Activated naive CD4-positive, alpha-beta T cell treated with anti-CD3 and anti-CD28 coated beads, Interleukin-2, amount 10 ng/mL, durations not matched to agents 7 days and 5 days (primary cell): ENCODE measurements at places on chromosomes 5 and 9.

DNA sequence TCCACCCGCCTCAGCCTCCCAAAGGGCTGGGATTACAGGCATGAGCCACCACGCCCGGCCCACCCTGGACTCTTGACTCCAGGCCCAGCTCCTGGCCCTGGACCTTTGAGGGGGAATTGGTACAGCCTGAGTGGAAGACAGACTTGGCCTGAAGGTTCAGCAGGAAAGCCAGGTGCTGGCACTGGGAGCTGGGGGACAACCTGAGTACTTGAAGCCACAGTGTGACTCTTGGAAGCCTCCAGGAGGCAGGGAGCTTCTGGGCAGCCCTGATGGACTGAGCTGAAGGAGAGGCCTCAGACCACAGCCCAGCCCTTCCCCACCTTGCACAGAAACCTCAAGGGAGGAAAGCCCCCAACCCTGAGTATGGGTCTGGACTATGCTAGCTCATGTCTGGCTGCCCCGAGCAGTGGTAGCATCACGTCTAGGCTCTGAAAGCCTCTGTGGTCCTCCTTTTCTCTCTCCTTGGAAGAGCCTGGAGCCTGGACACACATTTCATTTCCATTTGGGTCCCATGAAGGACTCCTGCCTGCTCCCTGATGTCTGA lies 54.1 kb downstream of the RASGEF1C start:
- H3K27me3 ChIP-seq, result peaks cover 6% of the 10 kb centered on the region
- H3K4me1 ChIP-seq, result no peaks in the 10 kb centered on the region
- H3K36me3 ChIP-seq, result no peaks in the 10 kb centered on the region
- peak; percentile 3 for DNase-seq

GRCh38 chr5:172458976-172459782 lies 4.9 kb upstream of the SH3PXD2B start:
- DNase-seq, result peak; percentile 9
- no peaks in the 10 kb centered on the region for H3K36me3 ChIP-seq
- no peak overlapping the region for H3K4me3 ChIP-seq
- H3K27me3 ChIP-seq, result peaks cover 31% of the 10 kb centered on the region
- H3K27ac ChIP-seq, result no peak overlapping the region

DNA sequence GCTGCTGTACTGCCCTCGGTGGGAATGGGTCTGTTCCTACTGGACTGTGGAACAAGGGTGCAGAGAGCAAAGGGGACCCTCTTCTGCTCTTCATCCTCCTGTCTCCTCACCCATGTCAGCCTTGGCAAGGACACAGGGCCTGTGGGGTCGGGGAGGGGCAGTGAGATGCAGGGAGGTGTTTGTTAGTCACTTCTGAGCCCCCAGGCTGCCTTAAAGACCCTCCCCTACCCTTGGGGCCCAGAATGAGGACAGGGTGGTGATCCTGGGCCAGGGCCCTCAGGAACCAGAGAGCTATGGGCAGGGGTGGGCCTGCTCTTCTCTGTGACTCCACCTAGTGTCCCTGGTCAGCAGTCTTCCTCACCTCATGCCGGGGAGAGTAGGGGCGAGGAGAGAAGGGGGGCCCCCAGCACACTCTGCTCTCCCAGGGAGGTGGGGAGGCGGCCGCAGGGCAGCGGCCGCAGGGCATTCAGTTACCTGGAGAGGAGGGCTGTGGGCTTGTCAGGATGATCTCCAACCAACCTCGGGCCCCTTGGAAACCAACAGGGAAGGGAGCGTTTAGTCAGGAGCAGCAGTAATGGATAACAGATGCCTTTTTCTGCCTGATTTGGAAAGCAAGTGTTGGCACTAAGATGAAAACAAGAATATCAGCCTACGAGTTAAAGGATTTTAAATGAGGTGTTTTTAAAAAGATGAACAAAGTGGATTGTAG lies 62.0 kb upstream of the GARNL3 start:
- no peaks in the 10 kb centered on the region for H3K36me3 ChIP-seq
- H3K4me1 ChIP-seq, result peaks cover 12% of the 10 kb centered on the region
- H3K27me3 ChIP-seq, result peaks cover 45% of the 10 kb centered on the region
- H3K27ac ChIP-seq, result no peak overlapping the region

GRCh38 chr5:2538169-2538568 lies 213.3 kb downstream of the IRX2 start:
- H3K4me1 ChIP-seq, result peaks cover 5% of the 10 kb centered on the region
- no peak overlapping the region for H3K27ac ChIP-seq
- no peaks in the 10 kb centered on the region for H3K36me3 ChIP-seq
- no peak overlapping the region for H3K4me3 ChIP-seq

- peaks cover 21% of the 10 kb centered on the region for H3K27me3 ChIP-seq
- H3K4me3 ChIP-seq, result no peak overlapping the region
- peak; percentile 87 for DNase-seq
- H3K27ac ChIP-seq, result no peak overlapping the region
- H3K36me3 ChIP-seq, result no peaks in the 10 kb centered on the region
- peaks cover 7% of the 10 kb centered on the region for H3K4me1 ChIP-seq
Measured at GRCh38 chr5:172716796-172717313, 54.1 kb downstream of the DUSP1 start.

DNA sequence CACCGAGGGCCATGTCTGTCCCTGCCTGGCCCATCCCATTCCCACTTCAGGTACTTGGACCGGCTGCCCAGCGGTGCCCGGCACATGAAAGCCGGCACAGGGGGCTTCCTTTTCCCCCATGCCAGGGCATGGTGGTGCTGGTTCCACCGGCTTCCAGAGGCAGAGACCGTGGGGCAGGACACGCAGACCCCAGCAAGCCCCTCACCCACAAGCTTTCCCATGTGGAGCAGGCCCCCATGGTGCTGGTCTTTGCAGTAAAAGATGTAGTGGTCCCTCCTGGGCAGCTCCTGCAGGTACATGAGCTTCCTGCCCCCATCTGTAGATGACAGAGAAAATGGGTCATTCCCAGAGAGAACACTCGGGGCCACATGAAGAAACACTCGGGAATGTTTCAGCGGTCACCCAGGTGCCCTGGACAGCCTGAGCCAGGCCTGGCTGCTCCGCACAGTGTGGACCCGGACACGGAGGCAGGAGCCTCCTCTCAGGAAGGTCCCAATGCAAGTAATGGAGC lies 2.0 kb downstream of the OBP2B start:
- no peaks in the 10 kb centered on the region for H3K4me1 ChIP-seq
- H3K27me3 ChIP-seq, result peaks cover 18% of the 10 kb centered on the region
- no peaks in the 10 kb centered on the region for H3K36me3 ChIP-seq
- no peak overlapping the region for H3K4me3 ChIP-seq

- H3K36me3 ChIP-seq, result no peaks in the 10 kb centered on the region
- DNase-seq, result no peak
- no peak overlapping the region for H3K4me3 ChIP-seq
- H3K27me3 ChIP-seq, result no peaks in the 10 kb centered on the region
Measured at GRCh38 chr9:73114958-73115357, 36.7 kb upstream of the ANXA1 start.

- peaks cover 3% of the 10 kb centered on the region for H3K4me1 ChIP-seq
- peaks cover 11% of the 10 kb centered on the region for H3K27me3 ChIP-seq
- no peak for DNase-seq
- no peak overlapping the region for H3K27ac ChIP-seq
- H3K36me3 ChIP-seq, result no peaks in the 10 kb centered on the region
Measured at GRCh38 chr5:178363501-178364325, 131.1 kb upstream of the PHYKPL start.

DNA sequence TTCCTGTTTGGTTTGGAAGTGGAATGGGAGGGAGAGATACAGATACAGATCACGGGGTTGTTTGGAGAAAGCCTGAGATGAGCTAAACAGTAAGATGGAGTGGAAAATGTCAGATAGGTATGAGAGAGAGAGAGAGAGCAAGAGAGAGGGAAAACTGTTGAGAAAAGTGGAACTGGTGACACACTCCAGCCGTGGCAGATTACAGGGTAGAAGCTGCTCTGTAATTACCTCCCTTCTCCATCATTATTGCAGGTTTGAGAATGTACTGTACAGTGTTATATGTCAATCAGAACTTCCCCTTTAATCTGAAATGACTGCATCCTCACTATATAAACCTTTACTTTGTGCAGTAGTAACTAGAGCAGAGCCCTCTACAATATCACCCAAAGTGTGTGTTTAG lies 74.5 kb upstream of the WWC1 start:
- no peak overlapping the region for H3K27ac ChIP-seq
- peaks cover 6% of the 10 kb centered on the region for H3K4me1 ChIP-seq
- DNase-seq, result no peak
- H3K27me3 ChIP-seq, result peaks cover 22% of the 10 kb centered on the region
- no peaks in the 10 kb centered on the region for H3K36me3 ChIP-seq

GRCh38 chr5:16412556-16412955 lies 53.0 kb downstream of the ZNF622 start:
- no peaks in the 10 kb centered on the region for H3K27me3 ChIP-seq
- H3K27ac ChIP-seq, result no peak overlapping the region
- H3K4me3 ChIP-seq, result no peak overlapping the region

DNA sequence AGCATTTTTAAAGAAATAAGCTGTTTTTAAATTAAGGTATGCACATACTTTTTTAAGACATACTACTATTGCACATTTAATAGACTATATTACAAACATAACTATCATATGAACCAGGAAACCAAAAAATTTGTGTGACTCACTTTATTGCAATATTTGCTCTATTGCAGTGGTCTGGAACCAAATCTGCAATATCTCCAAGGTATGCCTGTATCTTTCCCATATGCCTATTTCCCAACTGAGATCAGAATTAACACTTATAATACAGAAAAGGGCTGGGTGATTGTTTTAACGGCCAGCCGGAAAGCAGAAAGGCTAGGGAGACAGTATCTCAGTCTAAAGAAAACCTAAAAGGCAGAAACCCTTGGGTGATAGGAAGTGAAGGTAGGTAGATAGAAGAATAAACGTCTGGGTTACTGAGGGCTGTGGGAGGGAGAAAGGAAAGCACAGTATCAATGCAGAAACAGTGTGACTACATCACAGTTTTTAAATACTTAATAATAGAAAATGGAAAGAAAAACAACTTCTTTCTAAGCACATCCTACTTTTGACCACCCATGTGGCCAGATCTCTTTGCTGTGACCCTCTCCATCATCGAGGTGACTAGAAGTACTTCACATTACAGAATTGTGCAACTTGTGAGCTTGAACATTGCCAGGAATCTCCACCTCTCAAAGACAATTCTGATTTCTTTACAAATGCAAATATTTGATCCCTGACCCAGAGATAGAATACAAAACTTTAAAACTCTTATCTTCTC lies 126.4 kb downstream of the LPAR1 start:
- H3K4me3 ChIP-seq, result no peak overlapping the region
- H3K27ac ChIP-seq, result no peak overlapping the region
- no peak for DNase-seq

DNA sequence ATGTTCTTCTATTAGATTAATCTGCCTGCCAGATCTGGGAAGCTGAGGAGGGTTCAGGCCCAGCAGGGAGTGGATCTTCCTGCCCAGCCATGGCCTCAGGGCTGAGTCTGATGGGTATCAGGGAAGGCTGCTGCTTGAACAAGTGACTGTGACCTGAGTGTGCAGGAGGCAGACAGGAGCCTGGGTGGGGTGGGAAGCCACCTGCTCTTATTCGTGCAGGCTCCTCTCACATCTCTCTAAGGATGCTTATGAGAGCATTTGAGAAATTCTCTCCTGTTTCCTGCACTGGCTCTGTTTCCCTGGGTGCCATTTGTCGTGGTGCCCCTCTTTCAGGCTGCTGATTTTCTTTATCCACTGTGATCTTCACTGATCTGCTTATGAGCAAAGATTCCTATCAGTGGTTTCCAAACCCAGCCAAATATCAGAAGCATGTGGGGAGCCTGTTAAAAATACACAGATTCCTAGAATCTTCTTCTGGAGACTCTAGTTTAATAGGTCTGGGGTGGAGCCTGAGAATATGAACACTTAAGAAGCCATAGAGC lies 2.1 kb downstream of the RGS3 start:
- H3K4me3 ChIP-seq, result no peak overlapping the region
- H3K27ac ChIP-seq, result no peak overlapping the region
- no peaks in the 10 kb centered on the region for H3K36me3 ChIP-seq
- peaks cover 11% of the 10 kb centered on the region for H3K27me3 ChIP-seq
- no peak for DNase-seq

- no peak overlapping the region for H3K4me3 ChIP-seq
- no peaks in the 10 kb centered on the region for H3K36me3 ChIP-seq
- no peak overlapping the region for H3K27ac ChIP-seq
- no peak for DNase-seq
- H3K27me3 ChIP-seq, result peaks cover 22% of the 10 kb centered on the region
Measured at GRCh38 chr5:137567226-137567625, 68.1 kb upstream of the SPOCK1 start.

- H3K27me3 ChIP-seq, result peaks cover 33% of the 10 kb centered on the region
- H3K36me3 ChIP-seq, result no peaks in the 10 kb centered on the region
- DNase-seq, result no peak
- no peak overlapping the region for H3K27ac ChIP-seq
- H3K4me3 ChIP-seq, result no peak overlapping the region
- no peaks in the 10 kb centered on the region for H3K4me1 ChIP-seq
Measured at GRCh38 chr9:121662891-121663580, 11.6 kb downstream of the DAB2IP start.

DNA sequence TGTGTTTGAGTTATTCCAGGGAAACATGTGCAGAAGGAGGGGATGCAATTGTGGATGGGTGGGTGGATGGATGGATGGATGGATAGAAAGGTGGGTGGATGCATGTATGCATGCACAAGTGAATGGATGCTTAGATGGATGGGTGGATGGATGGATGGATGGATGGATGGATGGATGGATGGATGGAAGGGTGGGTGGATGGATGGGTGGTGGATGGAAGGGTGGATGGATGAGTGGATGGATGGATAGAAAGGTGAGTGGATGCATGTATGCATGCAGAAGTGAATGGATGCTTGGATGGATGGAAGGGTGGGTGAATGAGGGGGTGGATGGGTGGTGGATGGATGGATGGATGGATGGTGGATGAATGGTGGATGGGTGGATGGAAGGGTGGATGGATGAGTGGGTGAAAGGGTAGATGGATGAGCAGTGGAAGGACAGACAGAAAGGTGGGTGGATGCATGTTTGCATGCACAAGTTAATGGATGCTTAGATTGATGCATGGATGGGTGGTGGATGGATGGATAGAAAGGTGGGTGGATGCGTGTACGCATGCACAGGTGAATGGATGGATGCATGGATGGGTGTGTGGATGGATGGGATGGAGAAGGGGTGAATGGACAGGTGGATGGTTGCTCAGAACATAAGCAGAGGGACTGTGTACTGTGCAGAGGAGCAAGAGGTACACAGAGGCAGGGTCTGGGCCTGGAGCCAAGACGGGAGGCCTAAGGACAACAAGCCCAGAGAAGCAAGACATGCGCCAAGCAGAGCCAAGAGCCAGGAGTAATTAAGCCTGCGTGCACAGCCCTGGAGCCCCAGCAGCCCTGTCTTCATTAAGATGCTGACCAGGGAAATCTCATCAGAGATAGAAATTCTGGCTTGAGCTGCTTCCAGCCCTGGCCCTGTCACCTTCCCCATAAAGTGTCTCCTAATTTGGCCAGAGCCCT lies 84.6 kb upstream of the PPP1R26 start:
- H3K36me3 ChIP-seq, result no peaks in the 10 kb centered on the region
- DNase-seq, result no peak
- H3K27ac ChIP-seq, result no peak overlapping the region
- H3K4me1 ChIP-seq, result no peaks in the 10 kb centered on the region

DNA sequence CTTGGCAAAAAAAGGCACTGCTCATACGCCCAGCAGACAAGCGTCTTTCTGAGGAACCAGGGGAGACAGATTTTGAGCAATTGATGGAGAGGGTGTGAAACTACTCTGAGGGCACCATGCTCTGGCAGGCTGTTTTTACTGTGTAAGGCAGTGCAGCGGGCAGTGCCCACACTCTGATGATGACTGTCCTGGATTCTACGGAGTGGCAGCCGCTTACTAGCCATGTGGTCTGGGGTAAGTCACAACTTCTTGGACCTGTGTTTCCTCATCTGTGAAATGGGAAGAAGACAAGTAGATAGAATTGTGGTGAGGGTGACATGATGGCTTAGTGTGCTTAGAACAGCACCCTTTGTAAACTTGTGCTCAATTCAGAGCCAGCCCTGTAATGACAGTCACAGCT lies 38.8 kb downstream of the FABP6 start:
- DNase-seq, result no peak

- DNase-seq, result no peak
- no peak overlapping the region for H3K27ac ChIP-seq
- peaks cover 9% of the 10 kb centered on the region for H3K4me1 ChIP-seq
Measured at GRCh38 chr5:42880496-42881150, 68.9 kb upstream of the SELENOP start.
